ENCODE measurements at places on chromosomes 16 and 17. TPM values are rescaled to one million over a fixed set of nuclear protein-coding genes. Genes with fewer than 3 reads are reported as not detected.

KRT33A gene
- not detected for total RNA-seq

TRPV2 gene
- 395 TPM for total RNA-seq

GSPT1 gene
- 111 TPM for total RNA-seq

SPIRE2 gene
- total RNA-seq, result 7.0 TPM

OTOP2 gene
- total RNA-seq, result not detected

ALOXE3 gene
- total RNA-seq, result under 0.01 TPM

HSD3B7 gene
- 37.9 TPM for total RNA-seq

AIPL1 gene
- total RNA-seq, result not detected

HCRT gene
- not detected for total RNA-seq

EME1 gene
- 0.66 TPM for total RNA-seq

KRT24 gene
- total RNA-seq, result not detected

SCO1 gene
- total RNA-seq, result 20.2 TPM

TPSAB1 gene
- total RNA-seq, result not detected

KRTAP1-5 gene
- 14.2 TPM for total RNA-seq

NPIPB2 gene
- 5.5 TPM for total RNA-seq

BTBD17 gene
- not detected for total RNA-seq

C17orf75 gene
- total RNA-seq, result 15.2 TPM

SLC5A11 gene
- 0.14 TPM for total RNA-seq

PLXDC1 gene
- 0.22 TPM for total RNA-seq

CCL1 gene
- total RNA-seq, result not detected

Data from placental pericyte (primary cell).